ENCODE measurements at places on chromosomes 12 and 14. TPM values are rescaled to one million over a fixed set of nuclear protein-coding genes. Genes with fewer than 3 reads are reported as not detected.

DNA sequence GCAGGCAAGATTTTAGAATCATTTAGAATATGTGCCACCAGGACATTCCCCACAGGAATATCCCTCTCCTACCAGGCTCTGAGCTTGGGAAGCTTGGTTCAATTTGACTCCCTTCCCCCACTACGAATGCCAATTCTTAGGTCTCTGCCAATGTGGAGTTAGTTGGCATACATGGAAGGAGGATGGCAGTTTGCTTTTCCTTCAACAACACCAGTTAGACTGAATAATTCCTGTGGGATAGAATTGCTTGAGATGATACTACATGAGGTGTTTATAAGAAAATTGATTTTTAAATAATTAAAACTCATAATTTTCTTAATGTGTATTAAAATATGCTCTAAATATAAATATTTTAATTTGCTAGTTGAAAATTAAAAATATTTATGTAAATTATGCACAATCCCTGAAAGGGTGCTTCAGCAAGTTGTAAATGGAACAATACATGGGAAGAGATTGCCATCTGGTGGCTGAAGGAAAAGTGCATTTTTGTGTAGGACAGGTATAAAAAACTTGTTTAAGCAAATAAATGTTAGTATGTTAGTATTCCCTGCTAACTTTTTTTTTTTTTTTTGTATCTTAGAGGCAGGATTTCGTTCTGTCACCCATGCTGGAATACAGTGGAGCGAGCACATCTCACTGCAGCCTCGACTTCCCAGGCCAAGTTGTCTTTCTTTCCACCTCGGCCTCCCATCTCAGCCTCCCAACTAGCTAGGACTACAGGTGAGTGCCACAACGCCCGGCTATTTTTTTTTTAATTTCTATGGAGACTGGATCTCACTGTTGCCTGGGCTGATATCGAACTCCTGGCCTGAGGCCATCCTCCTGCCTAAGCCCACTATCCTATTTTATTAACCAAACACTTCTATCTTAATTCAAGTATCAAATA, 25.8 kb upstream of the STRAP start:
- DNase-seq: peak; percentile 70

DNA sequence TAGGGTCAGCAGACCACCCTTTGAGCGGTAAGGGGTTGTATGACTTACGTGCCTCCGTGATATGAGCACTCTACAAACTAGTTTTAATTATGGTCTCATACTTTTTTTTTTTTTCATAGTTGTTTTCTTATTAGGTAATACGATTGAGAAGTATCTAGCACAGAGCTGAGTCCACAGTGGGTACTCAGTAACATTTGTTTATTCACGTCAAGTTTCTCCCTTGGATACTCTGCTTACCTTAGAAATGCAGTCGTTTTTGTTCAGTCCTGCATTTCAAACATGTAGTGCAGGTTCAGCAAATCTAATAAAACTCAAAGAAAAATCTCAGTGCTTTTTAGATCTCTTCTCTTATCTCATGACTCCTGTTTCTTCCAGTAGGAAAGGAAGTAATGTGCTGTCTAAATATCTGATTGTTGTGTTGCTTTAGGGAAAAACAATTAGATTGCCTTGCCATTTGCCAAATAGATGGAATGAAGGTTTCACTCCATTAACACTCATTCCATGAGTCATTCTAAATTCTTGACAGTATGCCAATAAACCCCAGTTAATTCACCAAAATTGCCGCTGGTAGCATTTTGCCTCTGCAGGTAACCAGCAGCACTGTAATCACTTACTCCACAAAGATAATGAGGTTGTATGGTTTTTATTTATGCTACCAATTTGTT, 118.9 kb downstream of the PTCSC3 start:
- no peak for DNase-seq

GRCh38 chr12:2679816-2680675, 114.7 kb upstream of the FKBP4 start:
- DNase-seq: peak; percentile 6

Gene PLA2G1B
- 4.7 TPM for total RNA-seq

DNA sequence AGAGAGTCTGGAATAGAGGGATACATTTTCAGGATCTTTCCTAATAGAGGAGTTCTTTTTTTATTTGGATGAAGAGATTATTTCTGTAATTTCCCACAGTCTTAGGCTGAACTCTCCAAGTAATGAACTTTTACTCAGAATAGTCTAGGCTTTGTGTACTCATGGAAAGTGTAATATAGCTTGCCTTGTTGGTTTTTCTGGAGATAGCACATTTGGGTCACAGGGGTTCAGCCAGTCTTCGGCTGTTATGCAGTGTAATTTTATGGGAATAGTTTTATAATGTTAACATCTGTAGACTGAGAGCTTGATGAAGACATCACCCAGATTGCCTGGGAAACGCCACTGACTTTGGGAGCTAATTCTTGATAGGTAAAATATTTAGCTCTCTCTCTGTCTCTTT, 450.8 kb downstream of the RAD51B start:
- DNase-seq: no peak

GRCh38 chr14:100302616-100303015, 3.6 kb downstream of the SLC25A29 start:
- DNase-seq: peak; percentile 41

DNA sequence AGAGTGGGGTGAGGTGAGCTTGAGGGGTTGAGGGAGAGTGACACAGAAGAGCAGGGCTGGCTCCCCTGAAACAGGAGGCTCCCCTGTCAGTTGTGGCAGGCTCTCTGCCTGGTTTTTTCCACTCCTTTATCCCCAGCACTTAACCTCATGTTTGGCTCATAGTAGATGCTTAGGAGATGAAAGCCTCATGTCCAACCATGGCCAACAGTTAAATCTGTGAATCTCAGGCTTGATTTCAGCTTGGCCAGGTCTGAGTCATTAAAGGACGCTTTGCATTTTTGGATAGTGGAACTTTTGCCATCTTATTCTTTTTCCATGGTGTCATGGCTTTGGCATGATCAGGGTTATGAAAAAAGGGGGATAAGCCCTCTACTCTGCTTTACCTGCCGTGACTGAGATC, 117.2 kb downstream of the CACNA1C start:
- no peak for DNase-seq

Gene HOXC9
- total RNA-seq: not detected

Gene PPP1R1A
- total RNA-seq: 17.2 TPM

Gene ABCC9
- total RNA-seq: 33.3 TPM

Gene TMCC3
- total RNA-seq: 6.1 TPM

DNA sequence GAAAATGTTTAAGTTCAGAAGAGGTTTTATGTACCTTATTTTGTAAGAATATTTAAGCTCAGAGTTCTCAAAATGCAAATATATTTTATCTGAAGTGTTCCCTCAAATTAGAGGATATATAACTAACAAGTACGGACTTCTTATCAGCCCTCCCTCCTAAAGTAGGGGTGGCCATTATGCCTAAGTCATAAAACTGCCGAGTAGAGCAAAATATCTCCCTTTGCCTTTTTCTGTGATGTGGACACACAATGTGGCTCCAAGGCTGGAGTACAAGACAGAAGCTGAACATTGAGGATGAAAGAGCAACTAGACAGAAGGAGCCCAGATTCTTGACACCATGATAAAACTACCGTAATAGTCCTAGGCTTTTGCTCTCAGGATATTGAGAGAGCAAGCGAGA, 120.9 kb downstream of the MED13L start:
- no peak for DNase-seq

Gene COQ10A
- total RNA-seq: 10.7 TPM

GRCh38 chr14:59939828-59940227, 19.9 kb downstream of the LRRC9 start:
- no peak for DNase-seq

DNA sequence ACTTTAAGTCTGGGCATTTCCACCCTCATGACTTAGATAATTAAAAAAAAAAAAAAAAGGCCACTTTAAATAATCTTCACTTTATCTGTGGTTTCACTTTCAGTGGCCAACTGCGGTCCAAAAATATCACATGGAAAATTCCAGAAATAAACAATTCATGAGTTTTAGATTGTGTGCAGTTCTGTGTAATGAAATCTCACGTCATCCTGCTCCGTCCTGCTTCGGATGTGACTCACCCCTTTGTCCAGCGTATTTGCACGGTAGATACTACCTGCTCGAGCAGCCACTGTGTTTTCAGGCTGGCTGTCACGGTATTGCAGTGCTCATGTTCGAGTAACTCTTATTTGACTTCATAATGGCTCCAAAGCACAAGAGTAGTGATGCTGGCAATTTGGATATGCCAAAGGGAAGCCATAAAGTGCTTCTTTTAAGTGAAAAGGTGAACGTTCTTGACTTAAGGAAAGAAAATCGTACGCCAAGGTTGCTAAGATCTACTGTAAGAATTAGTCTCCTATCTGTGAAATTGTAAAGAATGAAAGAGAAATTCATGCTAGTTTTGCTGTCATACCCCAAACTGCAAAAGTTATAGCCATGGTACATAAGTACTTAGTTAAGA, 2.4 kb downstream of the E2F7 start:
- DNase-seq: peak; percentile 26

DNA sequence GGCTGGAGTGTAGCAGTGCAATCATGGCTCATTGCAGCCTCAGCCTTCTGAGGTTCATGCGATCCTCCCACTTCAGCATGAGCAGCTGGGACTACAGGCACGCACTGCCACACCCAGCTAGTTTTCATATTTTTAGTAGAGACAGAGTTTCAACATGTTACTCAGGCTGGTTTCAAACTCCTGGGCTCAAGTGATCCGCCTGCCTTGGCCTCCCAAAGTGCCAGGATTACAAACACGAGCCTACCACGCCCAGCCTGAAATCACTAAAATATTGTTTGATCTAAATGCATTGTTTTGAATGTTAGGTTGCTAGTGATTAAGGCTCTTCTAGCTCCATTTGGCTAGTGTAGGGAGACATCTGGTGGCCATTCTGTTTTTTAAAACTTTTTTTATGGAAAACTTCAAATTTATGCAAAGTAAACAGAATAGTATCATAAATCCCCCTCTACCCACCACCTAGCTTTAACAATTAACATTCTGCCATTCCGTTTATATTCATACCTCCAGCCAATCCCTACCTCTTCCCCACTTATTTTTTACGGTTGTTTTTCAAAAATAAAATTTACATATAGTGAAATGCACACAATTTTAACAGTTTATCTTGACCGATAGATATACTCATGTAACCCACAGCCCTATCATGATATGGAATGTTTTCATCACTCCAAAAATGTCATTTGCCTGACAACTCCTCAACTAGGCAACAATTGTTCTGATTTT, 37.8 kb downstream of the MYO1H start:
- no peak for DNase-seq

All from mucosa of gallbladder (tissue), 1 donor.